ENCODE measurements at places on chromosomes 16 and 17. TPM values are rescaled to one million over a fixed set of nuclear protein-coding genes. Genes with fewer than 3 reads are reported as not detected.
A peak's percentile ranks its signal among the peaks of the same experiment; 100 is the strongest.

Gene MMP25
- total RNA-seq: 0.34 TPM

Gene NPIPB9
- 3.4 TPM for total RNA-seq

Gene C16orf86
- 4.9 TPM for total RNA-seq

Gene HBA1
- total RNA-seq: 157 TPM

GRCh38 chr17:76397687-76398522, 13.5 kb downstream of the SPHK1 start:
- H3K27me3 ChIP-seq: no peaks in the 10 kb centered on the region
- H3K36me3 ChIP-seq: no peaks in the 10 kb centered on the region

GRCh38 chr17:38896346-38896954, 26.6 kb downstream of the LASP1 start:
- H3K27me3 ChIP-seq: no peaks in the 10 kb centered on the region
- H3K4me1 ChIP-seq: peaks cover 25% of the 10 kb centered on the region
- no peaks in the 10 kb centered on the region for H3K36me3 ChIP-seq
- H3K27ac ChIP-seq: no peak overlapping the region
- H3K4me3 ChIP-seq: no peak overlapping the region

- peak overlapping the region; percentile 60 for H3K4me3 ChIP-seq
- peak; percentile 75 for DNase-seq
- H3K27me3 ChIP-seq: no peaks in the 10 kb centered on the region
- H3K36me3 ChIP-seq: no peaks in the 10 kb centered on the region
- H3K4me1 ChIP-seq: peaks cover 8% of the 10 kb centered on the region
- peak overlapping the region; percentile 36 for H3K27ac ChIP-seq
Measured at GRCh38 chr16:67000384-67001351, 12.3 kb downstream of the CES4A start.

DNA sequence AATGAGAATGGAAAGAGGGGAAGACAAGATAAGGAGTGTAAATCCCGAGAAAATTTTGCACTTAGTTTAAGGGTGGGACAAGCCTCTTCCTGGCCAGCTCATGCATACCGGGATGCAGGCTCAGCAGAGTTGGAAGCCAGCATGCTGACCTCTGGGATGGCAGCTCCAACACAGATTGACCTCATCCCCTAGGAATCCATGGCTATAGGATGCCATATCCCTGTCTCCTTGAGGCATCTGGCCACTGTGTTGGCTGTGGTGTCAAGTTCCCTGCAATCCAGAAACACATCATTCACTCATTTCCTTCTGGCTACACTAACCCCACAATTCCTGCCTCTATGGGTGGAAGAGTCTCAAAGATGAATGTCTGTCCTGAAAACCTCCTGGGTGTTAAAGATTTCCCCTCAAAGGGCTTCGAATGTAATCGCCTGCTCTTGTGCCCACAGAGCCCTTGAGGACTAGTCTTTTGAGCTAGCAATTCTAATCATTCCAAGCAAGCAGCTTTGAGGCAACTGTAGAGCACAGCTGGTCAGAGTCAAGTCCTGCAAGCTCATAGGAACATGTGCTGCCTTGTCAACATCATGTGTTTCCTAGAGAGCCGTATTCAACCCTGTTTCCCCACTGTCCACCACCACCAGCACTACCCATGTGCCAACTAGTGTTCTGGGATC, 141.4 kb downstream of the PMP22 start:
- no peaks in the 10 kb centered on the region for H3K4me1 ChIP-seq
- no peak overlapping the region for H3K27ac ChIP-seq
- H3K27me3 ChIP-seq: no peaks in the 10 kb centered on the region
- H3K36me3 ChIP-seq: no peaks in the 10 kb centered on the region
- H3K4me3 ChIP-seq: no peak overlapping the region

DNA sequence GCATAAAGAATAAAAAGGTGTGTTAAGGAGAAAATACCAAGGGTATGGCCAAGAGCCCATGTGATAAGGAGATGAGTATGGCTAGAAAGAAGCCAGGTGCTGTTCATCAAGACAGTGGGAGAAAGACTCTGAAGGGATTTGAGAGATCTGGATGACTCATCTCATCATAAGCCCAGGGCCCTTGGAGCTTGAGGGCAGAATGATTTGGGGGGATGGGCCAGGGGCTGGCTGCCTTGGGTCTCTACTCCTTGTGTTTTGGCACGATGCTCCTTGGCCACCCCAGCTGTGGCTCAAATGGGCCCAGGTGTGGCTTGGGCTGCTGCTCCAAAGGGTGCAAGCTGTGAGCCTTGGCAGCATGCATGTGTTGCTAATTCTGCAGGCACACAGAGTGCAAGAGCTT, 14.5 kb upstream of the TNFRSF13B start:
- H3K27me3 ChIP-seq: no peaks in the 10 kb centered on the region
- no peak for DNase-seq
- H3K4me1 ChIP-seq: no peaks in the 10 kb centered on the region
- no peaks in the 10 kb centered on the region for H3K36me3 ChIP-seq
- no peak overlapping the region for H3K4me3 ChIP-seq

DNA sequence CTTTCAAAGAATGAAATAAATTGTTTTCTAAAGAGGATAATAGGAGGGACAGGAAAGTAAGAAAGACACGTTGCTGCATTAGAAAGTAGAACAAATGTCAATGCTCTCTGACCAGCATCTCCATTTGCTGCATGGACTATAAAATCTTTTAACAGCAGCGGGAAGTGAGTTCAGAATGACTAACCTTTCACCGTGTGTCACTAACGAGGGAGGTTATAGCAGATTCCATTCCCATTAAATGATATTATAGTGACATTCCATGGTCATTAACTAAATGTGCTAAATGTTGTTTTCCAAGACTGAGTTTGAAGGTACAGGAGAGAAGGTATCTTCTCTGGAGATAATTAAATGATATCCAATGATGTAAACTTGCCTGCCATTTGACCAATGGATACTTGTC, 127.1 kb upstream of the HS3ST3A1 start:
- no peaks in the 10 kb centered on the region for H3K36me3 ChIP-seq
- no peaks in the 10 kb centered on the region for H3K27me3 ChIP-seq
- H3K4me3 ChIP-seq: no peak overlapping the region
- DNase-seq: no peak
- H3K27ac ChIP-seq: no peak overlapping the region
